Urinary bladder (tissue), 4 donors: ENCODE measurements at places on chromosomes 4 and X. TPM values are rescaled to one million over a fixed set of nuclear protein-coding genes. Genes with fewer than 3 reads are reported as not detected.

The EFHC2 gene
- polyA plus RNA-seq, result 2.0 TPM

DNA sequence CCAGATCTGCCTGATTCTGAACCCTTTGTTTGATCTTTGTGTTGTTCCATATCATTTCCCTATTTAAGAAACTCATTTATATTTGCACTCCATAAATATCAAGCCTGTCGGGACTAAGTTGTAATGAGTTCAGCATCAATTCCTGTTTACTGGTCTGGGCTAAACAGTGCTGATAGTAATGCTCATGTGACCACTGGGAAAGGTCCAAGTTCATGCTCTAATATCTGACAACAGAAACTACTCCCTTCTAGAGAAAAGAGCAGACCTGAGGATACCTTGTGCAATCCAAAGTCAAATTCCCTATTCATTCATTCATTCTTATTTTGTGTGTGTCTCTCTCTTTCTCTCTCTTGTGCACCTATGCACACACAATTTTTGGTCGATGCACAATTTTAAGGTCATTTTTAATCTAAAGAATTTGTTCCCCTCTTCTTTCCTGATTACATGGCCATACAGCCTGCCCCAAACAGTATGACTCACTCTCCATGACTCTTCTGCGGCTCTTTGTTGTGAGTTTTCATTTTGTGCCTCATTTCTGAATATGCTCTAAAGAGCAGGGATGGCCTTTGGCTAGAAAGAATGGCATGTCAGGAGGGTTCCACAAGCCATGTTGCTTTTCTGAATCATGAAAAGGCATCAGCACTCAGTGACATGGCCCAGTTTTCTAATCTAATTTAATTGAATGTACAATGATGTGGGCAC, 664.3 kb downstream of the RPA4 start:
- DNase-seq, result no peak

The REELD1 gene
- 0.13 TPM for polyA plus RNA-seq

The COPS4 gene
- 38.3 TPM for polyA plus RNA-seq

DNA sequence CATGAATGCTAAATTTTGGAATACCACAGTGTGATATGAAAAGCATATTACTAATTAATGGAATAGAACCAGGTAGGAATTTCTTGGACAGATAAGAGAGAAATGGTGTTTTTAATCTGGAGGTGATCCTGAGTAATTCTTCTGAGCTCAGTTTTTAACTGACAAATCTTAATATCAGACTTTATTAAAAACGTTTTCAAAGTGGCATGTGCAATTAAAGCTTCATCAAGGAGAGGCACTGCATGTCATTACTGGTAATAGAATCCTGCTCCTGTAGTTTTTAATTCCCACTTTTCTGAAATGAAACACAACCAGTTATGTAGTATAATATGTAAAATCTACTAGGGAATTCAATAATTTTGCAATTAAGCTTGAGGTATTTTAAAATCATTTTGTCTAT, 7.0 kb upstream of the PTTG2 start:
- no peak for DNase-seq

DNA sequence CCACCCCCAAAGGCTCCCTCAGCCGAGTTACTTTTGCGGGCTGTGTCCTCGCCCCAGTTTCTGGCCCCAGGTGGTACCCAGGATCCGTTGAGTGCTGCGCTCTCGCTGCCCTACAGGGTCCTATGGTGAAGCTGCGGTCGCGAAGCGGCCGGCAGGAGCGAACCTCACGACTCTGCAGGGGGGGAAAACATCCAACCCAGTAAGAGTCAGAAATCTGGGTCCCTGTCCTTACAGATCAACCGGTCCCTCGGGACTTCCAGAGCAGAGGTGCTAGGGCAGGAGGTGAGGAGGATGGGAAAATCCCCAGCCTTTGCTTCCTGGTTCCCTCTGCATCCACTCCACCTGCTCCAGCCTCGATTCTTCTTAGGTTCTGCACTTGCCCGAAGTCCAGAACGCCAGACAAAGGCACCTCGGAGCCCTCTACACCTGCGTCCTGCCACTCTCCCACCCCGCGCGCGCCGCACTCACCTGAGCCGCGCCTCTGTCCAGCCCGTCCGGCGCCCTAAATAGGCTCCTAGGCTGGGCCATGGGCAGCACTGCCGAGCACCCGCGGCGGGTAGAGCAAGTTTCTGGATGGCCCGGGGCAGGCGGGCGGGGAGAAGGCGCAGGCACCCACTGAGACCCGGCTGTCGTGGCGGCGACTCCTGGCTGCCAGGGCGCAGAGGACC, at the start of gene HS3ST1:
HS3ST1 (minus strand) TSS at position 664 of the 668 bp plus-strand sequence. CDS start 28,889 bp downstream, outside the sequence.
- DNase-seq, result no peak

The SYTL5 gene
- polyA plus RNA-seq, result 0.22 TPM

The BMPR1B gene
- 0.13 TPM for polyA plus RNA-seq

DNA sequence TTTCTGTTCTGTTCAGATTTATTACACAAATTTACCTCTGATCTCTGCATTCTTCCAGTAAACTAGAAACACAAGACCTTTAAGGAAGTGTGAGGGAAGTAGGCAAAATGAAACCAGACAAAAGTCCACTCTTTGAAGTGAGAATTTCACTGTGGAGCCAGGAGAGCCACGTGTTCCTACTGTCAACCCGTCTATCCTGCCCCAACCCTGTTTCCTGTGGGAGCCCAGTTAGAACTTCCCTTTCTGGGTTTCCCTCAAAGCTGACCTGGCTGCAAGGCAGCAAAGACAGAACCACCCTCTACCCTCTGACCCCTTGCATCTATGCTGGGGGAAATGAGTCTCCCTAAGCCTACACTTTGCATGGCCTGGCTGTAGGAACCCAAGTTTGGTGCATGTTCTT, 40.0 kb downstream of the TMEM144 start:
- no peak for DNase-seq

DNA sequence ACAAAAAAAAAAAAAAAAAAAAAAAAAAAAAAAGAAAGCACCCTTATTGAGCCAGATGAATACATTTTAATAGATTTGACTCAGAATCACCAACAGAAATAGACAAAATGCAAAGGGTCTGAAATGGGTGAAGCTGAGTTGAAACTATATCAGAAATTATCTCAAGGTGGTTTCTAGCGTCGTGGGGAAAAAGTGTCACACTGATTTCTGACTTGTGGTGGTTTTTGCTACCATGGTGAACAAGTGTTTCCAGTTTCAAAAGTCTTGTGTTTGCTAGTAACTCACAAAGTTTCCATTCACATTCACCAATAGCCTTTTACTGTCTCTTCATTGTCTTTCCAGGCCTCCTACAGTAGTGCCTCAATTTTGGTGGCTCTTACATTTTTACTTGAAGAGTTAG, 135.5 kb downstream of the ARHGAP24 start:
- DNase-seq, result no peak

GRCh38 chrX:69138118-69138390, 27.2 kb downstream of the PJA1 start:
- no peak for DNase-seq

DNA sequence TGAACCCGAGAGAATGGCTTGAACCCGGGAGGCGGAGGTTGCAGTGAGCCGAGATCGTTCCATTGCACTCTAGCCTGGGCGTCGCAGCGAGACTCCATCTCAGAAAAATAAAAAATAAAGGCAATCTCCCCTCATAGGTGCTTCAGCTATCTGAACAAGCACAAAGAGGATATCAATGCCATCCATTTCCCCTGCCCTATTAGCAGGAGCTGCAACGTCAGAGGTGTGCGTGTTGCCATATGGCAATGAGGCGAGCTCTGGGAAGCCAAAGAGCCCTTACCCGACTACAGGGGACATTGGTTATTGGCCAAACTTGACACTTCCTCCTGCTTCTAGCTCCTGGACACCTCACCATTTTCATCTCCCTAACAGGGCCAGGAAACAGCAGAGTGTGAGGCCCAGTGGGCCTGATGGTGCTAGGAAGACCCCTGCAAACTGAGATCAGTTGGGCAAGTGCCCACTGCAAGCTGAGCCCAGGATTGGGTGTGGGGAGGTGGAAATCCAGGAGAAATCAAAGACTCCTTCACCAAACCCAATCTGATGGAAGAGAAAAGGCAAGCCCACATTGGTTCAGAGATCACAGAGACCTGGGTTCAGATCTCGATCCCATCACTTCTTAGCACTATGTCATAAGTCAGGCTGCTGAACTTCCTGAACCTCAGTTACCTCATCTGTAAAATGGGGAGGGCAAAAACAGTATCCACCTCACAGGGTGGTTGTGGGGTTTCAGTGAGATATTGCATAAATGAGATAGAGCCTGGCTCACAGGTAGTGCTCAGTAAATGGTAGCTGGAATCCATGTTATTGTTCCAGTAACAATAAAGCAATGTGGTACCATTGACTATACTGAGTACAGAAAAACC, 21.2 kb downstream of the SLC25A5 start:
- no peak for DNase-seq

GRCh38 chrX:137545711-137546651, 19.9 kb upstream of the ZIC3 start:
- no peak for DNase-seq

DNA sequence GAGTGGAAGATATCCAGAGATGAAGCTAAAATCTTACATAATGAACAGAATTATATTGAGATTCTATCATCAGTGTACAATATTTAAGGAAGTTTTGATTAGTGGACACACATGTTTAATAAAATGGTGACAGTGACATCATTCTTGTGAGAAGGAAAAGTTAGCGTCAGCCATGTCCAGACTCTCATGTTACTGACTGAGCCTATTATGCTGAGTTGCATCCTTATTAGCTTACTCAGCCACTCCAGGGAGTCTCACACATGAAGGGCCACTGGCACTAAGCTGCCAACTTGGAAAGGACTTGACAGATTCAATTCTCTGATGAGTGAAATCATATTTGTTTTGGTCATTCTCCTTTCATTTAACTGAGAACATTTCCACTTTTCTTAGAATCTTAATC, 170.6 kb downstream of the BANK1 start:
- no peak for DNase-seq

DNA sequence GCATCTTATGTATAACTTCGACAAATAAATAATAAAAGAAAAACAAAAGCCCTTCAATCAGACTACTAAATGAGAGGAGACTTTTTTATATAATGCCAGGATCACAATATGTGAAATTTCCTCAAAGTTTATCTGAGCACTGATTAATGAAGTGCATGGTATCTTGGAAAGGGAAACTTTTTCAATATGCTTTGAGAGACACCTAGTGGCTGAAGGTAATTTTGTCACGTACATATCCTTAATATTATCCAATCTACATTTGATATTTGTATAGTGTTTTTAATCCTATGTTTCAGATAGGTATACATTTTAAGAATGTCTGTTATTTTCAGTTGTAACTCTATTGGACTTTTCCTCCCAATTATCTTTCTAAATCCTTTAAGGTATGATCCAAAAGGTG, 146.8 kb downstream of the KLHL4 start:
- peak; percentile 0 for DNase-seq

GRCh38 chr4:75034523-75034922, 101.6 kb downstream of the PARM1 start:
- no peak for DNase-seq

The CXorf65 gene
- polyA plus RNA-seq, result not detected

DNA sequence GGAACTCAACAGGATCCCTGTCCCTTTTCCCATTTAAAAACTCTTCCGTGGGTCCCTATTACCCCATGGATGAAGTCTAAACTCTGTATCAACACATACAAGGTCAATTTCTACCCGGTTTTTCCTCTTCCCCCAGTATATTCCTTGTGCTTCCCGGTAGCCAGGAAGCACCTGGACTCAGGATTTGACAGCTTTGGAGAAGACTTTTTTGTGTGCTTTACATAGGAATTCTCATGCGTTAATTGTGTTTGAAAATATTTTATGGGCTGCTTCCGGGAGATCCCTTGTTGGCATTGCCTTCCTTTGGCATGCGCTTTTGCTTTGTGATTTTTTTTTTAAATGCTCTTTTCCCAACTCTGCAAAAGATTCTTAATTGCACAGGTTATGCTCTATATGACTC, 7.2 kb downstream of the SMS start:
- DNase-seq, result no peak

- no peak for DNase-seq
Measured at GRCh38 chr4:80202190-80202711, 4.9 kb downstream of the PRDM8 start.

The PAGE2 gene
- polyA plus RNA-seq, result not detected

DNA sequence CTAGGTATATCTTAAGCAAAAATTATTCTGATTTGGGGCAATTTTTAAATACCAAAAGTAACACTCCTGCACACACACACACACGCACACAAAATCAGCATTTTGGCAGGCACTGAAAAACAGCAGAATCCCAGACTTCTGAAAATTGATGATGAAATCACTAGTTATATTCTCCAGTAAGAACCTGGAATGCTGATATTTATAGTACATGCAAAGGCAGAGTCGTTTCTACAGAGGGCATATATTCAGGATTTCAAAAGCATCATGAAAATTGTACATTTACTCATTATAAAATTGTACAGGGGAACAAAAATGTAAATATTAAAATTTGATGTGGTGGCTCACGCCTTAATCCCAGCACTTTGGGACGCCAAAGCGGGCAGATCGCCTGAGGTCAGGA, 352.5 kb upstream of the PITX2 start:
- no peak for DNase-seq

DNA sequence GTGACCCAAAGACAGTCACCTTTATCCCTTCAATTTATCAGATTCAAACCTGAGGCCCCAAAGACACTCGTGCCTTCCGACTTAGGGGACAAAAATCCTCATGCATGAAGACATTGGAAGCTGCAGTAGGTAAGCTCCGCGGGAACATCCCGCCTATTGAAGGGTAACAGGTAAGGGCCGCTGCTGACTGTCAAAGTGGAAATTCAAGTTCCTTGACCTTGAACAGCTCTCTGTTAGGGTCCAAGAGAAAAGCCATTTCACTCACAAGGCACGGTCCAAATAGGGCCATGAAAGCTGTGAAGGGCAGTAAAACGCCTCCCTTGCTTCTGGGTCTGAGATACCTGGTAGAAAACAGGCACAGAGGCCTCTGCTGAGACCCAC, 34.2 kb downstream of the CCDC149 start:
- no peak for DNase-seq

- no peak for DNase-seq
Measured at GRCh38 chr4:98661371-98662054, 3.1 kb upstream of the TSPAN5 start.

- no peak for DNase-seq
Measured at GRCh38 chr4:54677416-54677815, 19.7 kb downstream of the KIT start.

The RASL11B gene
- polyA plus RNA-seq, result 3.9 TPM

DNA sequence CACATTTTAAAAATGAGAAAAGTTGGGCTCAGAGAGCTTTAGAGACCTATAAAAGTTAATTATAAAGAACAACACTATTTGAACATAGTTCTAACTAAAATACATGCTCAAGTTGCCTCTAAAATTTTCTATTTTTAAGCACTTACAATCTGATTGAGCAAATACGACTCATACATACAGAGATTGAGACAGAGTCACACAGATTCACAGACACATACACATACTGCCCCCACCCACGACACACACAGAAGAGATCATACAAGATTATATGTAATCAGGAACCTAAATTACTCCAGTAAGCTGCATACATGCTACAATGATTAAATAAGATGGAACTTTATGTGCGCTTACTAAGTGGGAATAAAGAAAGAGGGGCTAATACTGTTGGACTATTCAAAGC, 2.7 kb upstream of the ASB5 start:
- no peak for DNase-seq
